ENCODE measurements at places on chromosomes 6 and 20. TPM values are rescaled to one million over a fixed set of nuclear protein-coding genes. Genes with fewer than 3 reads are reported as not detected.

The TNXB gene
- total RNA-seq = 0.20 TPM

The TFAP2A gene
- total RNA-seq = 9.0 TPM

The SSR1 gene
- 112 TPM for total RNA-seq

The RAD21L1 gene
- 0.98 TPM for total RNA-seq

The BFSP1 gene
- total RNA-seq = 3.0 TPM

Data from RPMI7951 (cell line).